Activated CD8-positive, alpha-beta T cell treated with anti-CD3 and anti-CD28 coated beads, Interleukin-2, amount 10 ng/mL, durations not matched to agents 7 days and 5 days (primary cell): ENCODE measurements at places on chromosomes 1 and 21.

DNA sequence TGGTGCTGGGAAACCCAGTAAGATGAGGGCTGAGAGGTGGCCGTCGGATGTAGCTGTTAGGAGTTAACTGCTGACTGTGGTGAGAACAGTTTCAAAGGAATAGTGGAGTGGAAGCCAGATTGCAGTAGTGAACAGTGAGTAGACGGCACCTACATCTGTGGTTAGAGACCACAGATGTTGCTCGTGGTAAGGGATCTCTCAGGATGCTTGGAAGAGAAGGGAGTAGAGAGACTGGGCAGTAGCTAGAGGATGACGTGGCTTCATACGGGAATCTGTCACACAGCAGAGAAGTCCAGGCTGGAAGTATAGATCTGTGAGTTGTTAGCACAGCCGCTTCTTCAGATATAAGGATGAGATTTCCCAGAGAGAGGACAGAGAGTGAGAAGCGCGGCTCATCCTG lies 7.8 kb upstream of the ARTN start:
- no peak for DNase-seq

GRCh38 chr1:27192039-27192529 lies 37.2 kb upstream of the SLC9A1 start:
- no peak for DNase-seq

DNA sequence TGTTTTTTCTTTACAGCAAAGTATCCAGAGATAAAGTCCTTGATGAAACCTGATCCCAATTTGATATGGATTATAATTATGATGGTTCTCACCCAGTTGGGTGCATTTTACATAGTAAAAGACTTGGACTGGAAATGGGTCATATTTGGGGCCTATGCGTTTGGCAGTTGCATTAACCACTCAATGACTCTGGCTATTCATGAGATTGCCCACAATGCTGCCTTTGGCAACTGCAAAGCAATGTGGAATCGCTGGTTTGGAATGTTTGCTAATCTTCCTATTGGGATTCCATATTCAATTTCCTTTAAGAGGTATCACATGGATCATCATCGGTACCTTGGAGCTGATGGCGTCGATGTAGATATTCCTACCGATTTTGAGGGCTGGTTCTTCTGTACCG lies 6.5 kb downstream of the DEGS1 start:
- DNase-seq, result no peak

DNA sequence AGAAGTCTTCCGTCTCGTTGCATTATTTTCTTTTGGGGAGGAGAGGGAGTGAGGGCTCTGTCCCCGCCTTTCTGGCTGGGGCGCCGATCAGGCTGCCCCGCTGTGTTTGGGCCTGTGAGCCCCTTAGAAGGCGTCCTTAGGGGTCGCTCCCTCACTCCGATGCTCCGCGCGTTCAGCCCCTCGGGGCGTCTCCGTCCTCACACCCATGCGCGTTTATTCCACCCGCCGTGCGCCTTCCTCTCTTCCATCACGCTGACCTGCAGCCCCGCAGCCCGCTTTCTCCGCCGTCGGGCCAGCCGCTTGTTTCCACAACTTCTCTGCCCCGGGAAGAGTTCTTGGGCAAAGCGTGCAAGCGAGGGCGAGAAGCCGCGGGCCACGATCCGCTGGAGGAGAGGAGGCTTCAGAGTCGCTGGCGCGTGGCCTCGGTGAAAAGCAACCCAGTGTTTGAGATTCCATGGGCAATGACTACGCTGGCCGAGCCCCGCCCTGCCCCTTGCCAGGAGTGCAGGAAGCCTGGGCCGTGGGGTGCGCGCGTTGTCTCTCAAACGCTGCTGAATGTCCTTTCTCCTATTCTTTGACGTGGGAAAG lies 27.7 kb downstream of the TRIM11 start:
- DNase-seq, result no peak

GRCh38 chr1:212584092-212584886 lies 24.3 kb upstream of the ATF3 start:
- DNase-seq, result no peak

GRCh38 chr1:194618101-194618500 lies 1431.7 kb upstream of the B3GALT2 start:
- DNase-seq, result no peak

- no peak for DNase-seq
These were observed 73.3 kb upstream of the PAXBP1 start for GRCh38 chr21:32844653-32845436.

DNA sequence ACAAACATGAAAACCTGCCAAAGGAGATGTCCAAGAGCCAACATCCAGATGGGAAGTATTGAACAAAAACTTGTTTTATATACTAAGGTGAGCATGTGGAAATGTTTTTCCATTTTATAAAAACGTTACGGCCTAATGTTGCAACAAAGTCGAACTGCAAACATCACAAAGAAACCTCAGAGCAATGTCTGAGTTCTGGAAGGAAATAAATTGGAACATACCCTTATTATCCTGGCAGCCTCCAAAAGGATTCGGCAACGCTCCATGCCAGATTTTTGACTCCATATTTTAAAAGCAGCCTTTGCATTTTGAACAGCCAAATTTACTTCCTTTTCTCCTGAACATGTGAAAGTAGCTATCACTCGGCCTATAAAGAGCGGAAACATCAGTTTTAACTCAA lies 3.3 kb downstream of the ALDH9A1 start:
- no peak for DNase-seq

DNA sequence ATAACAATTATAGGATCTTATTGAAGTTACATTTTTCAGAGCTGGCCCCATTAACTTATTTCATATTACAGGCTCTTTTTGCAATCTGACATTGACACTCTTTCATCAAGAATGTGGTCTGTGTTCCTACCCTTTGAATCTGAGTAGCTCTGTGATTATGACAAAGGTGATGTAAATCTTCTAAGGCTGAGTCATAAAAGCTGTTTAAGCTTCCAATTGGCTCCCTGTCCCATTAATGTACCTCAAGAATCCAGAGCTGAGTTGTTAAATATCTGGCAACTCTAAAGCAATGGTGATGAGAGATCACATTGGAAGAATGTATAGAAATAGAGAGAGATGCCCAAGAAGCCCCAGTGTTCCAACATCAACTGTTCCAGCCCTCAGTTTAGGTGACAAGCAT lies 178.5 kb upstream of the DEPDC1 start:
- no peak for DNase-seq

DNA sequence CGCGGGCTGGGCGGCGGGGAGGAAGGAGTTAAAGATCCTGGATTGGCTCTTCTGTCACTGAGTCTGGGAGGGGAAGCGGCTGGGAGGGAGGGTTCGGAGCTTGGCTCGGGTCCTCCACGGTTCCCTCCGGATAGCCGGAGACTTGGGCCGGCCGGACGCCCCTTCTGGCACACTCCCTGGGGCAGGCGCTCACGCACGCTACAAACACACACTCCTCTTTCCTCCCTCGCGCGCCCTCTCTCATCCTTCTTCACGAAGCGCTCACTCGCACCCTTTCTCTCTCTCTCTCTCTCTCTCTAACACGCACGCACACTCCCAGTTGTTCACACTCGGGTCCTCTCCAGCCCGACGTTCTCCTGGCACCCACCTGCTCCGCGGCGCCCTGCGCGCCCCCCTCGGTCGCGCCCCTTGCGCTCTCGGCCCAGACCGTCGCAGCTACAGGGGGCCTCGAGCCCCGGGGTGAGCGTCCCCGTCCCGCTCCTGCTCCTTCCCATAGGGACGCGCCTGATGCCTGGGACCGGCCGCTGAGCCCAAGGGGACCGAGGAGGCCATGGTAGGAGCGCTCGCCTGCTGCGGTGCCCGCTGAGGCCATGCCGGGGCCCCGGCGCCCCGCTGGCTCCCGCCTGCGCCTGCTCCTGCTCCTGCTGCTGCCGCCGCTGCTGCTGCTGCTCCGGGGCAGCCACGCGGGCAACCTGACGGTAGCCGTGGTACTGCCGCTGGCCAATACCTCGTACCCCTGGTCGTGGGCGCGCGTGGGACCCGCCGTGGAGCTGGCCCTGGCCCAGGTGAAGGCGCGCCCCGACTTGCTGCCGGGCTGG lies at the start of gene NPR1:
Gene NPR1, plus strand, starts transcription at position 170 of the 818 bp plus-strand sequence. Its CDS starts 421 bp downstream, at position 591.
- peak; percentile 55 for DNase-seq

DNA sequence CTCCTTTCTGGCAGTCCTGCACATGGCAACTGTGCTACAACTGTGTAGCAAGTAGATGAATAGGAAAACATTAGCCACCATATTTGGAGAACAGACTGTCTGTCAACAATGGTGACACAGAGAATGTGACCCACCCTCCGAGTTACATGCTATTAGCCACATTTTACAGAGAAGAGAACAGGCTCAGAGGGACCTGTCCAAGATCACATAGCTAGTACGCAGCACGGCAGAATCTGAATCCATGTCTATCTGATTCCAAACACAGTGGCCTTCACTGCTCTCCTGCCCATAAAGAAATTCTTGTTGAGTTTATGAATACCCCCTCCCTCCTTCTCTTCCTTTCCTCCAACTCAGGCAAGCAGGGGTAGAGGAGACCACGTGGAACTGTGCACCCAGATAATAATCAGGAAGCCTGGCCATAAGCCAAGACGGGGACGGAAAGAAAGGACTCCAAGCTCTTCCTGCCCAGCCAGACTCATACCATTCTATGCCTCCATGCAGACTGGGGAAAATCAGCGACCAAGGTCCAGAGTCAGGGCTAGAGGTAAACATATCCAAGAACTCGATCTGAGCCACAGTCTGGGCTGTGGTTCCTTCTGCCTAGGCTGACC lies 78.8 kb downstream of the TRABD2B start:
- DNase-seq, result no peak

DNA sequence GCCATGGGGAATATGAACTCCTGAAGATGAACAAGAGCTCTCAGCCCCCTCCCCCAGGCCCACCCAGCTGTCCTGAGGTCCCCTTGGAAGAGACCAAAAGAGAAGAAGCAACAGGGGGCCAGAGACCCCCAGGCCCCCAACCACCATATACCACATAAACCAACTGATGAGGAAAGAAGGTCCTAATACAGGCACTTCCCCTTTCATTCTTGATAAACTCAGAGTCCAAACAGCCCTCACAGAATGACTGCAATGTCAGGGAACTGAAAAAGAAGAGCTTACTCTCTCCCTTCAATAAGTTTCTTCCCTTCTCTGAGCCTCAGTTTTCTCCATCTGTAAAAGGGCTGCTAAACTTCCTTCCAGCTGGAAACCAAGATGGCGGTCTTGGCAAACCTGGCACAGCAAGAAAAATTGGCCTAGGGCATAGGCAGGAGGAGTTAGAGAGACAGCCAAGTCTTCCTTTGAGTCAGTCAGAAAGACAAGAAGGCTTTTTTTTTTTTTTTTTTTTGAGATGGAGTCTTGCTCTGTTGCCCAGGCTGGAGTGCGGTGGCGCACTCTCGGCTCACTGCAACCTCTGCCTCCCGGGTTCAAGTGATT lies 90.5 kb downstream of the VWA5B1 start:
- no peak for DNase-seq

DNA sequence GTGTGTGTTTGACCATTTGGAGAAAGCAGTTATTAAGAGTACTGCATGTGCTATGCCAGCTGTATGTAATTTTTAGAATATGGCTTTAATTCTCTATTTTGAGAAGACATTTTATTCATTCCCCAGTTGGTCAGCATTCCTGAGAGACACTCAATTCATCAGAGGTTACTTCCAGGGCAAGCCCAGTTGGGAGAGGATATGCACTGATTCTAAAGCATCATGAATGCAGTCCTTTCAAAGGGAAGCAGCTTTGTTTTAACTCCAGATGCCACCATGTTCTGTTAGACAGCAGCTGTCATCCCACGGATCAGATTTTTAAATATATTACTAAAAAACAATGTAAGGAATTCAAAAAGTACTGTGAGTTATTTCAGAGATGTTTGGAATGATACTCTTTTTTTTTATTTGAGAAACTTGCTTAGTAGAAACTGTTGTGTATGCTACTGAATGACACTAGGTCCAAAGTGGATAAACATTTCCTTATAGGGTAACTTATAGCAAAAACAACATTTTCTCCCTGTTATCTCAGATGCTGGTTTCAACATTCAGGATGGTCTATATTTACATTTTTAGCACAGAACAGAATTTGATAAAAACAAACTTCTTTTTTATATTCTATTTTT lies 149.5 kb upstream of the B3GALT2 start:
- DNase-seq, result no peak

- no peak for DNase-seq
These were observed 53.8 kb upstream of the LYPLAL1 start for GRCh38 chr1:219119839-219120238.

- DNase-seq, result no peak
These were observed 49.4 kb upstream of the DESI2 start for GRCh38 chr1:244603498-244603897.

- peak; percentile 55 for DNase-seq
These were observed 96.3 kb upstream of the TMPRSS15 start for GRCh38 chr21:18499761-18500376.

DNA sequence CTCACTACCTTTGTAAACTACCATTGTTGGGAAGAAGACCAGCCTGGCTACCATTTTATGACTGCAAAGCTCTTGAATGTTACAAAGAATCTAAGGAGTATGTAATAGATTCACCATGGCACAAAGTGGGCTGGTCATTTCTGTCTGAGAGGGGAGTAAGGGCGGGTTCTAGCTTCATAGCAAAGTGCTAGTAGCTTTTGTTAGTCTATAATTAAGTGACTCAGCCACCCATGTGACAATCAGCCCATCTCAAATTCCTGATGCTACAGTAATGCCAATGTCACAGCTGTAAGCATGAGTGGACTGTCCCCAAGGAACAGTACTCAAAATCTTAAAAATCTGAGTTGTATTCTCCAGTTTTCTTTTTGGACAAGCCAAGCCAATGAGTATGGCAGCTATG lies 15.4 kb upstream of the OTUD3 start:
- DNase-seq, result no peak

GRCh38 chr1:30366911-30367310 lies 356.5 kb downstream of the MATN1 start:
- DNase-seq, result no peak

DNA sequence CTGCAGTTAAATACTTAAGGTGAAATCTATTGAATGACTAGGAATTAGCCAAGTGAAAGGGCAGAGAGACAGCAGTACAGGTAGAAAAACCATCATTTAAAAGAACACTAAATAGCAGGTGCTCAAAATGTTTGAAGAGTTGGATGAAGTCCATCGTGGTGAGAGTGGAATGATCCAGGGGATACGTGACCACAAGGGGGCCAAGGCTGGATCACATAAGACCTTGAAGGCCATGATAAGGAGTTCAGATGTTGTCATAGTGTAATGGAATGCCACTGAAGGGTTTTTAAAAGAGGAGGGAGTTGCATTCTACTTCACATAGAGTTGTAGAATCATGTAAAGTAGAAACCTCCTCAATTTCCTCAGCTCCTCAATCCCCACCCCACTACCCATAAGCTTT lies 34.8 kb upstream of the HOOK1 start:
- no peak for DNase-seq

DNA sequence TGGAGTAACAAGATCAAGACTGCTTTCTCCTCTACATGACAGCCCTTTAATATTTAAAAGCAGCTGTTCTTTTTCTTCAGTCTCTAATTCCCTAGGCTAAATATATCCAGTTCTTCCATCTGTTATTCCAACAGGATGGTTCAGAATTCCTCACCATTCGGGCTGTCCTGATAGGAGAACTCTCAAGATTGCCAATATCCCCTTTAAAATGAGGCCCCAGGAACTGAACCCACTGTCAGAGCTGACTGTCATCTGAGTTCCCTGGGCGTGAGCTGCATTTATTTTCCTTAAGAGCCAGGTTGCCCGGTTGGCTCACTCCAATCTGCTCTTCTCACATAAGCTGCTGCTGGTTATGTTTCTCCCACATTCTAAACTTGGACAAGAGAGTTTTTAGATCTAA lies 177.6 kb downstream of the MIS18A start:
- DNase-seq, result no peak

- DNase-seq, result no peak
These were observed 194.8 kb downstream of the LMO4 start for GRCh38 chr1:87523466-87523865.

GRCh38 chr1:7288992-7289391 lies 482.1 kb upstream of the VAMP3 start:
- DNase-seq, result no peak

GRCh38 chr1:221335161-221336101 lies 406.5 kb downstream of the DUSP10 start:
- DNase-seq, result no peak
